ENCODE measurements at places on chromosomes 16 and 17.

GRCh38 chr17:40363111-40363827 is 1.3 kb downstream of the GJD3 start:
- peak; percentile 33 for DNase-seq

DNA sequence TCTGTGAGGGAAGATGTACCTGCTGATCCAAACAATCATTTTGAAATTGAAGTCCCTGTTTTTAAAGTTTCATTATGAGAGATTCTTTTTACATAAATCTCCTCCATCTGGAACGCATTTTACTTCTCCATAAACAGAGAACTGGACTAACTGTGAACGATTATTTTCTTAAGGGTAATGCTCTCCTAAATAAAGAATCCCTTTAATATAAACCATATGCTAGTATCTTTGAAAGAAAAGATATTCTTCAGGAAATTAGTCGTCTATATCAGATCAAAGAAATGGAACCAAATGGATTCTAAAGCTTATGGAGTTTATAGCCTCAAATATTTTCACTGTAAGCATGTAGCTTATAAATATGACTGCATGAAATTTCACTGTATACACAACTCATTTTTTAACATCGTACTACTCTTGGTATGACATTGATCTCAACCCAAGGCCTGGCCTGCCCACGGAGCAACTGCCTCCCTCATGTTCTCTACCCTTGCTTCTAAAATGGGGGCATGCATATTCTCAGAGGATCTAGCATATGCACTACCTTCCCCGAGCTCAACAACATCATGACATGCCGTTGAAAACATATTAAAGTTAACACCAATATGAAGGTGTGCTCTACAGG is 66.4 kb downstream of the MYH10 start:
- no peak for DNase-seq

GRCh38 chr16:55643161-55643970 is 12.4 kb upstream of the SLC6A2 start:
- DNase-seq: no peak

DNA sequence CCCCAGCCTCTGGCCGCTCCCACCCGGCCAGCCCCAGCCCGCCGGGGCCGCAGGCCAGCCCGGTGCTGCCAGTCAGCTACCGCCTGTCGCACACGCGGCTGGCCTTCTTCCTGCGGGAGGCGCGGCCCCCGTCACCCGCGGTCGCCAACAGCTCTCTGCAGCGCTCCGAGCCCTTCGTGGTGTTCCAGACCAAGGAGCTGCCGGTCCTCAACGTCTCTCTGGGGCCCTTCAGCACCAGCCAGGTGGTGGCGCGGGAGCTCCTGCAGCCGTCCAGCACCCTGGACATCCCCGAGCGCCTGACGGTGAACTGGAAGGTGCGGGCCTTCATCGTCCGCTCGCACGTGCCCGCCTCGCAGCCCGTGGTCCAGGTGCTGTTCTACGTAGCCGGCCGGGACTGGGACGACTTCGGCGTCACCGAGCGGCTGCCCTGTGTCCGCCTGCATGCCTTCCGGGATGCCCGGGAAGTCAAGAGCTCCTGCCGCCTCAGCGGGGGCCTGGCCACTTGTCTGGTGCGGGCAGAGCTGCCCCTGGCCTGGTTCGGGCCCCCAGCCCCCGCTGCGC is 46.8 kb downstream of the TMEM132E start:
- no peak for DNase-seq

- DNase-seq: no peak
Measured at GRCh38 chr17:45372325-45372869, 55.6 kb upstream of the MAP3K14 start.

GRCh38 chr17:56230660-56231059 is 77.4 kb downstream of the ANKFN1 start:
- no peak for DNase-seq

DNA sequence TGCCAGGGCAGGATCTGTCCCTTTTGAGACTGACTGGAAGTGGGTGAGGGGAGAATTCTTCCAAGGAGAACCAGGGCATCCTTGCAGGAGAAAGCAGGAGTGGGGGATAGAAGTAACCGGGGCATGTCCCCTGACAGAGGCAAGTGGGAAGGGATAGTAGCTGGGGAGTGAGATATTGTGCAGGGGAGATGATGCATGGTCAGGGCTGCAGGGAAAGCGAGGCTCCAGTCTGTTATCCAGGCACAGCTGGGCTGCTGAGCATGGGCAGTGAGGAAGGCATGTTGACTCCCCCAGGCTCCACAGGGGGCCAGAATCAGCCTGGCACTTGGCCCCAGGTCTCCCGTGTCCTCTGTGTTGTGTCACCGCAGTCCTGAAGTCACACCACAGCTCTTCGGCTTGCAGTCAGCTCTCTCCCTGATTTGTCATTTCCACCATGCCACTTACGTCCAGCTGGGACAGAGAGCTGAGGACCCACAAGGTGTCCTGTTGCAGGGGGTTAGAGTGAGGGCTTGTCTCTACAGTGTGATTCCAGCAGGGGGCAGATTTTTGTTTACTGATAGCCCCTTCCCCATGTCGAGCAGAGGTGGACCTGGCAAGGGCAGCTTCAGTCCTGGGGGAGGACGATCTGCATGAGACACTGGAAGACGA is 40.9 kb downstream of the B9D1 start:
- DNase-seq: no peak

- DNase-seq: no peak
Measured at GRCh38 chr16:72517154-72517553, 345.2 kb upstream of the PMFBP1 start.

DNA sequence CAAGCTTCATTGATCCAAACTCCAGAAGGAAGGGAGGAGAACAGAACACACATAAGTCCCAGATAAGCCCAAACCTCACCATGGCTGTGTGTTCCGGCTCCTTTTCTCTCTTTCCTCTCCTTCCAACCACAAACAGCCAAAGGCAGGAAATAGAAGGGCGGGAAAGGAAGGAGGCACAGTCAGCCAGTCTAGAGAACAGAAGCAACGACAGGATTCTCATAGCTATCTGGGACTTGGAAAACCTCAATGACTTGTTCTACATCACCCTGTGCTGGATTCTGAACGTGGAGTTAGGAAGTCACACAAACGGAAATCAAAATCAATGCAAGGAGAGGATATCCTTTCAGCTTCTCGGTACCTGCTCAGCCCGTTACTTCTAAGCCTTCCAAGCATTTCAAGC is 9.0 kb downstream of the CRK start:
- no peak for DNase-seq

GRCh38 chr16:2839650-2840450 is 9.7 kb downstream of the ZG16B start:
- no peak for DNase-seq

DNA sequence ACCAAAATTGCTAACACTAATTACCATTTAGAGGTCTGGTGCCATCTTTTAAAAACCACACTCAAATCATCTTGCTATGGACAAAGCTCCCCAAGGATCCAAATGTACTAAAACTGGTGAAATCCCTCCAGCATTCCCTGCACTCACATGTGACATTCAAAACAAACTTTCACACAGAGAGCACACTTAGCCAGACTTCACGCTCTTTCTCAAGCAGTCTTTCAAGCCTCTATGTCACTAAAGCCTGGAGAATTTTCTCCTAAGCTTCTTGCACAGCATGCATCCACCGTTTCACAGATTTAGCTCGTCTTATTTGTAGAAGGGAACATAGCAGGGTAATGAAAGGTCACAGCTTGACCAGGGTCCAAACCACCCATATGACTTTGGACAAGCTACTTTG is 19.3 kb downstream of the CMTM3 start:
- DNase-seq: no peak

- DNase-seq: no peak
Measured at GRCh38 chr17:43644081-43644480, 17.6 kb downstream of the MEOX1 start.

- no peak for DNase-seq
Measured at GRCh38 chr17:36691606-36692005, 90.2 kb downstream of the MRM1 start.

GRCh38 chr17:5694551-5694950 is 110.2 kb upstream of the NLRP1 start:
- DNase-seq: no peak

- DNase-seq: peak; percentile 47
Measured at GRCh38 chr17:32909787-32910369, 18.1 kb upstream of the TMEM98 start.

GRCh38 chr17:80878876-80879722 is 112.5 kb upstream of the CHMP6 start:
- no peak for DNase-seq

DNA sequence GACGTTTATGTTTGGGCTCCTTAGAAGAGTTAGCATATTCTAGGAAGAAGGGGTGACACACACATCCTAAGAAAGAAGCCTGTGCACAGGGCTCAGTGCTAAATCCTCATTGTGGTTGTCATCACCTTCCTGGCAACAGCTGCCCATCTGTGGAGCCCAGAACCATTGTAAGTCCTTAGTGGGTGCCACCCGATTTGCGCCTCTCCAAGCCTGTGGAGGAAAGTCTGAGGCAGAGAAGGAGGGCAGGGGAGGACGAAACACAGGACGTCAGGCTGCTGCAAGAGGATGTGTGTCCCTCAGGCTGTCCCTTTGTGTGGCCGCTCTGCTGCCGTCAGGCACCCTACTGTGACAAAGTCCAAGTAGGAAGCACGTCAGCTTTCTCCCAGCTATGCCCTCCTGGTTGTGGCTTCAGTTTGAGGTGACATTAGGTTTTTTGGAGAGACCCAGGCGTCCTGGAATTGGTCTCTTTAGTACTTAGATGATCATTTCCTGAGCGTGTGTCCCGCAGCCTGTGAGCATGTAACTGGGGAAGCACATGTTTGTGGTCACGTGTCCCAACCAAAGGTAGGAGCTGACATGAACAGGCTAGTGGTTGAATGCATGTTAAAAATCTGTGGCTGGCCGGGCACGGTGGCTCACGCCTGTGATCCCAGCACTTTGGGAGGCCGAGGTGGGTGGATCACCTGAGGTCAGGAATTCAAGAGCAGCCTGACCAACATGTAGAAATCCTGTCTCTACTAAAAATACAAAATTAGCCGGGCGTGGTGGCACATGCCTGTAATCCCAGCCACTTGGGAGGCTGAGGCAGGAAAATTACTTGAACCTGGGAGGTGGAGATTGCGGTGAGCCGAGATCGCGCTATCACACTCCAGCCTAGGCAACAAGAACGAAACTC is 10.7 kb downstream of the CLUAP1 start:
- no peak for DNase-seq

DNA sequence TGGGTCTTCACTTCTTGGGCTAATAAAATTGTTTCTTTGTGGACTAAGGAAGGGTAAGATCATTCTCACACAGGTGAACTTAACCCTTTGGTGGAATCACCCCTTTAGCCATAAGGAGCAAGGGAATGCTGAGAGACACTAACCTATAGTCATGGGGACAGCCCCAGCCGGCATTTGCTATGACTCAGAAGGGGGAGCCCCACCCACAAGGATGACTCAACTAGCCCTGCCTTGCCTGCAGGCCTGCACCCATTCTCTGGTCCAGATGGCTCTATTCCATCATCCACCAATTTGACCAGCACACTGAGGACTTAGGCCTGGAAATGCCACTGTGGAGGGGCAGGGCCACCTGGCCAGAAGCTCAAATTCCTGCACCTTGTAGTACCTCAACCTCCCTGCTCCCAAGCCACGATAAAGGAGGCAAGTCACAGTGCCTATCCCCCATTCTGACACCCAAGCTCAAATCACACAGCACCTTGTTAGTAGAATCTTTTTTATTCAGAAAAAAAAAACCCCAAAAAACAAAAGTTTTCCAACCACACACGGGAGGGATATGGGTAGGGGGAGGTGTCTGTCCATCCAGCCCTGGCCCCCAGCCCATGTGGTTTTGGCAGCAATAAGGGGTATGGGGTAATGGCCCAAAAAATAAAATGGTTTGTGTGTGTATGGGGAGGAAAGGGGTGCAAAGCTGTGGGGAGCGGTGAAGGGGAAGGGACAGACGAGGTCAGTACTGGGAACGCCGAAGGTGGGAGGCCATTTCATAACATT is 3.0 kb downstream of the PFN1 start:
- peak; percentile 83 for DNase-seq

- DNase-seq: no peak
Measured at GRCh38 chr17:77733576-77734296, 224.8 kb upstream of the TNRC6C start.

DNA sequence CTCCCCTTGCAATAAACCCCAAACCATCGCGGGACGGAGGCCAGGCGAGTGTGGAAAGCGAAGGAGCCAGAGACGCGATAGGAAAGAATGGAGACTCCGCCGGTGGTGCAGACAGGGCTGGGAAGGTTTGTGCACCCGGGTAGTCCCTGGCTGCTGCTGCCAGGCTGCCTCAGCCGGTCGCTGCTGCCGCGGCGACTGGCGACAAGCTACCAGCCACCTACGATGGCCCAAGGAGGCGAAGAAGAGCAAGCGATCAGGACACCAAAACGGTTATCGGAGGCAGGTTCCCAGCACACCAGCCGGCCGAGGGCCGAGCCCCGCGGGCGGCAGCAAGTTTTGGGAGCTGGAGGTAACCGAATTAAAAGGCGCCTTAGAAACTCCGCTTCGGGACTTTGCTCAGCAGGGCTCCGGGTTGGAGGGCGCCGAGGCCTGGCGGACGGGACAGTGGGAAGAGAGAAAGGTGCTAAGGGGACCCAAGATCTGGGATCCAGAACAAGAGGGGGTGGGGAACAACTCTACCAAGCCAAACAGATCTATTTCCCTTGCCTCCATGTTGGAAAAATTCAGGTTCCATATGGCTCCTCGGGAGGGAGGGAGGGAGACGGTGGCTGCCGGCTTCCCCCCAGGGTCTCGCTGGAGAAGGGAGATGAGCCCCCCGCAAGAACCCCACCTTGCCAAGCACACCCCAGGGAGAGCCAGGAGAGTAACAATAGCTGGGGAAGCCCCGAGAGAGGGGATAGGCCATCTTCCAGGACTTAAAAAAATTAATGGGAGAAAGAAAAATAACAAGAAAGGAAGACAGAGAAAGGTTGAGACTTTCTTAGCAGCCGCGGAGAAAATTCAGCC is 9.7 kb upstream of the HOXB2 start:
- no peak for DNase-seq

DNA sequence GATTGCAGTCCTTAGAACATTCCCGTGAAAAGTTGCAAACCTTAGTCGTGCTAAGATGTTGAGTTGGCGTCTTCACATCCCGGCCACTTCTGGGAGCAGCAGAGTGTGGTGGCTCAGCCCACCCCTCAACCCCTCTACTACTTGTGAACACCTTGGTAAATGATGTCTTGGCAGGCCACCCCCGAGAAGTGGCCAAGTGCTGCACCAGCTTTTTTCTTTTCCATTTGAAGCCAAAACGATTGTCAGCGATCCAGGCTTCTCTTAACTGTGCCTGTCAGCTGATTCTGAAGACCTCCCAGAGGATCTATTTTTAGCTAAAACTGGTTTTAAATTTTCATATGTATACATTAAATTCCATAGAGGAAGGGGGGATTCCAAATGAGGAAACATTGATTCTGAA is 247.5 kb downstream of the CDH13 start:
- no peak for DNase-seq

DNA sequence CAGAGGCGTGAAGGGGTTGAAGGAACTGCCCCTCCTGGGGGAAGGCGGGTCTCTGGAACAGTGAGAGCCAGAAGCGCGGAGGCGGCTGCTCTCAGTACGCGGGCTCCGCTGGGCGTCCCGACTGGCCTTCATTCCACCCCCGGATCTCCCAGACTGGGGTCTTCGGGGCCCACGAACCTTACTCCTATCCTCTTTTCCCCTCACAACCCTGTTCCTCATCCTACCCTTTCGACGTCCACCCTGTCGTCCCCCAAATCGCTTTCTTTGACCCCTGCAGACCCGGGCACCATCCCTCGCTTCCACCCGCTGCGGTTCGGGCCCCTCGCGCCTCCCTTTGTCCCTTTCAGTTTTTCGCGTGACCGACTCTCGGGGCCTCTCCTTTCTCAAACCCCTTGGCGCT is 2114.6 kb downstream of the TP53TG3F start:
- no peak for DNase-seq

All from stimulated activated CD4-positive, alpha-beta T cell treated with anti-CD3 and anti-CD28 coated beads, TNF-alpha, amount 100 ng/mL, for 24 hours (primary cell).